Inflammatory macrophage treated with lipopolysaccharide for 4 hours (primary cell): ENCODE measurements at places on chromosomes 12 and 14.
A peak's percentile ranks its signal among the peaks of the same experiment; 100 is the strongest.

DNA sequence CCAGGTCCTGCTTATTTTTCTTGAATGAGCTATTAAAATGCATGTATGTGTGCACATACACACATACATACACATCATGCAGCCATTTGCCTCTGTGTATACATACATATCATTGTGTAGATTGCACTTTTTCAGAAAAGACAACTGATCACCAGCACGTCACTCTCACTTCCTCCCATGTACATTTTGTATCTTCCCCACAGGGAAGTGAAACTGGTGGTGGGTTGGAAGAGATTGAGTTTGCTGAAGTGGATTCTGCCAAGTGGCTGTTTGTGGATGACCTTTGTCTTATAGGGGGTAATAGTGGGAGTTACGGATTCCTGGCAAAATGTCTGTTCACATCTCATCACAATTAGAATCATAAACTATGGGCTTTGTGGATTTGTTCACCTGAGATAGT lies 448.6 kb downstream of the RAD51B start:
- DNase-seq: peak; percentile 97

GRCh38 chr14:99837822-99838221 lies 44.6 kb downstream of the EML1 start:
- DNase-seq: no peak

DNA sequence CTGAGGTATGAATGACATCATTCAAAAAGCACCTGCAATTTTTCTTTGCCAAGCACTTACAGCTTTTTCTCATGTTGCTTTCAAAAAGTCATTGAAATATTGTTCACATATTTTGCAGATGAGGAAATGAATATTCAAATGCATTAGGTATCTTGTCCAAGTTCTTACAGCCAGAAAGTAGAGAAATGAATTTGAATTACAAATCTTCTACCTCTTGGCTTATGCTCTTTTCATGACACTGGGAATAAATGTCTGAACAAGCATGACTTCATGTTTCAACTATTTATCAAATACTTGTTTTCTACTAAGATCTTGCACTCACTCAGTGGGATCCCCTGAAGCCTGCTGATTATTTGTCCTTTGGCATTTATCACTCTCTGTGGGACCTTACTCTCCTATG lies 267.2 kb upstream of the BTG1 start:
- no peak for DNase-seq

- DNase-seq: no peak
Observed at GRCh38 chr14:91719839-91720238, 12.0 kb downstream of the CATSPERB start.

- DNase-seq: no peak
Observed at GRCh38 chr14:96888593-96888992, 91.4 kb downstream of the VRK1 start.

GRCh38 chr14:53042480-53042879 lies 91.6 kb upstream of the FERMT2 start:
- no peak for DNase-seq

GRCh38 chr14:61452452-61452851 lies 131.1 kb downstream of the PRKCH start:
- no peak for DNase-seq

DNA sequence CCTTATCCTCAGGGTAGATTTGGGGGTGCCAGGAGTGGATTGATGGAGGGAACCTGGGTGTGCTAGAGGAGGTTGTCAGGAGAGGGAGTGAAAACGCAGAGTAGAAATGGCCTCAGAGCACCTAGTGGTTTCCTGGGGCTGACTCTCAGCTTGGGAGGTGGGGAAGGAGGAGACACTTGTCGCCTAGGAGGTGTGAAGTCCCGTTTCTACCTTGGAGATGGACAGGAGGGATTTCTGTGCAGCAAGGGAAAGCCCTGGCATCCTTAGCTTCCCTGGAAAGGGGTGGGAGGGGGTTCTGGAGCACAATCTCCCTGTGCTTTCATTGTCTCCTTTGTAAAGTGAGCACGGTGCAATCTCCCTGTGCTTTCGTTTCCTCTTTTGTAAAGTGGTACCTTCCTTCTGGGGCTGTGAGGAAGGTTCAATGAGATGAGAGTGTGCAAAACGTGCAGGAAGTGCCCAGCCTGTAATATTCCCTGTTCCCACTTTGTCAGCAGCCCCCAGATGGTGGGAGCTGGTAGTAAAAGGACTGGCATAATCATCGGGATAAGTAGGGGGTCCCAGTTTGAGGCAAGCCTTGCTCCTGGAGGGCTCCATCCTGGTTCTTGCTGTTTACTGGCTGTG lies 1.6 kb downstream of the OAS3 start:
- peak; percentile 53 for DNase-seq

GRCh38 chr12:93292731-93293566 lies 84.8 kb upstream of the NUDT4 start:
- DNase-seq: no peak

GRCh38 chr14:83733670-83734069 lies 1796.3 kb upstream of the FLRT2 start:
- DNase-seq: no peak

GRCh38 chr12:50533203-50533584 lies 28.4 kb downstream of the DIP2B start:
- no peak for DNase-seq

- DNase-seq: no peak
Observed at GRCh38 chr12:110776410-110776809, 33.7 kb upstream of the PPP1CC start.

GRCh38 chr12:53551889-53552291 lies 44.6 kb upstream of the NPFF start:
- DNase-seq: no peak
